ENCODE measurements at places on chromosomes 3 and 15.

DNA sequence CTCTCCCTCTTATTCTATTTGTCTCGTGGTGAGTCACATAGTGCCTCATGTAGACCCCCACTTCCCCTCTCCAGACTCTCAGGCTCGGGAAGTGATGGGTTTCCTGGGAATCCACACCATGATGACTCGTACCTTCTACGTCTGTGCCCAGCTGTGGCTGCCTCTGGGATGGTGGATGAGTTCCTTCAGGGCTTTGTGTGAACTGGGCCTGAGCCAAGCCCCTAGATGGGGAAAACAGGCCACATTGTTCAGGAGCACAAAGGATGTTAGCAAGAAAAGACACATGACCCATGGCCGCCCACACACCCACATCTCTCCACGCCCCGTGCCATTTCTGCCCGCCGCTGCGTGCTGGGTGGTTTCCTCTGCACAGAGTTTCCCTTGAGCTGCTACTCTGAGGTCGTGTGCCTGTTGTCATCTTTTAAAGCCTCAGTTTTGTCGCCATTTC lies 10.5 kb downstream of the ISG20 start:
- DNase-seq = peak; percentile 74

DNA sequence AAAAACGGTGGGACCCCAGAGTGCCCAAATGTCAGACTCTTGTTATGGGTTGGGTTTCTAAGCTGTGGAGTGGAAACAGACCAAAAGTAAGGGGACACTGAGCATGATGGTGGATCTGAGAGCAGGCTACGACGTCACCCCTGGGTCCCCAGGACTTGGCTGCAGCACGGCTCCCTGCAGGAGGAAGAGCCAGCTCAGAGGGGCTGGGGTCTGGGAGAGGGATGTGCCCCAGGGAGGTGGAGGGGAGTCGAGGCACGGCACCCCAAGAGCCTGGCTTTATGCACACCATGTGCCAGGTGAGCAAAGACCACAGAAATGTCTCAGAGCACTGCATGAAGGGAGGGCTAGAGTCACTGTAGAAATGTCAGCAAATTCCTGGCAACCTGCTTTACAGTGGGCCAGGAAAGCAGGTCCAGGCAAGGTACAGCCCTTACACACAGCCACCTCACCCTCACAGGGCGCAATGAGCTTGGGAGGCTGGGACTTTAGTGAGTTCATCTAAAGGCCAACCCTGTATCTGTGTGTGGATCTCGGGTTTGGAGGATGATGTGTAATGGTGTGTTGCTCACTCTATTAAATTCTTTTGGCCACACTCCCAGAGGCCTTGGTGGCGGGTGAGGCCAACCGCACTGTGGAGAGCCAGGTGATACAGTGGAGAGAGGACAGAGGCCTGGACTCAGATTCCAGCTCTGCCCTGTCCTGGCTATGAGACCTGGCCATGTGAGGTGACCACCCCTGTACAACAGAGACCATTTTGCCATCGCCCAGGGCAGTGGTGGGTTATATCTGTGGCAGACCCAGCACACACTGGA lies 14.1 kb downstream of the CTSH start:
- no peak for DNase-seq

- DNase-seq = peak; percentile 85
Measured at GRCh38 chr15:64731012-64731804, 44.2 kb downstream of the RBPMS2 start.

GRCh38 chr15:83546512-83546888 lies 99.4 kb downstream of the SH3GL3 start:
- DNase-seq = no peak

GRCh38 chr3:147915057-147915456 lies 505.9 kb downstream of the ZIC1 start:
- DNase-seq = no peak

DNA sequence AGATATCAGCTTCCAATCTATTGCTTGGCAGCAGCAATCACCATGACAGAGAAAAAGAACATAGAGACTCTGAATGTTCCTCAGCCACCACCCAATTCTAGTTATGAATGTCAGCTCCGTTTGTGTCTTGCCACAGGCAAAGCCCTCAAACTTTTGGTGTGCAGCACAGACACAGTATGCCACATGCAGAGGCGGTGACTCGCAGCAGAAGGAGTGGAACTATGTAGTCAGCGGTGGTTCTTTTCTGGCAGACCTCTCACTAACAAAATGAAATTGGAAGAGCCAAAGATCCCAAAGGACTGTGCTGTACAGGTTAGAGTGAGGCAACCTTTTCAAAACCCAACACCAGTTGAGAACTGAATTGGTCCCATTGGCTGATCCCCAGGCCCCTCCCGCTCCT lies 220.9 kb downstream of the SLC9A9 start:
- DNase-seq = no peak

DNA sequence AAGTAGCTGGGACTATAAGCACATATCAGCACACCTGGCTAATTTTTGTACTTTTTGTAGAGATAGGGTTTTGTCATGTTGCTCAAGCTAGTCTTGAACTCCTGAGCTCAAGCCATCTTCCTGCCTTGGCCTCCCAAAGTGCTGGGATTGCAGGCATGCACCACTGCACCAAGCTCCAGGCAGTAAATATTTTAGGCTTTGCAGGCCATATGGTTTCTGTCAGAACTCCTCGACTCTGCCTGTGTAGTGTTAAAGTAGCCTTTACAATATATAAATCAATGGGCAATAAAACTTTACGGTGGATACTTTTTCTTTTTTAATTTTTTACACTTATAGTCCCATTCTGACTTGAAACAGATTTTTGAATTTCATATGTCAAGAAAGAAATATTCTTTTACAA lies 41.6 kb downstream of the DAG1 start:
- no peak for DNase-seq

- DNase-seq = no peak
Measured at GRCh38 chr15:34206011-34206410, 3.9 kb downstream of the KATNBL1 start.

- DNase-seq = no peak
Measured at GRCh38 chr3:23174426-23175039, 28.6 kb upstream of the UBE2E2 start.

DNA sequence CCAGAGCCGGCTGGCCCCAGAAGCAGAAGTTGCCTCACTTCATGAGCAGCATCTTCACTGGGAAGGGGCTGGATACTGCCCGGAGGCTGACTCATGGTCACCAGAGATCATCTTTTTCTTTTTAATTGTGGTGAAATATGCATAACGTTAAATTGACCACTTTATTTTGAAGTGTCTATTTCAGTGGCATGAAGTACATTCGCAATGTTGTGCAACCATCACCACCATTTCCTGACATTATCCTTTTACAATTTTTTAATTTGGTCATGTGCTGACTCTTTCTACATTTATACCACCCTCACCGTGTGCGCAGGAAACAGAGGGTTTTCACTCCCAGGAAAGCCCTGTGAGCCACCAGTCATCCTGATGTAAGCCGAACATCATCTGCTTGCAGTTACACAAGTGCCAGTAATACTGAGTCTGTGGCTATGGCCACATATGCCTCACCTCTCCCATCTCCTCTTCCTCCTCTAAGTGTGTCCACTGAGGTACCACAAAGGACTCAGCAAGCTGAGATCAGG lies 51.6 kb upstream of the ABHD17C start:
- no peak for DNase-seq

GRCh38 chr3:128702391-128702790 lies 23.6 kb upstream of the RAB7A start:
- no peak for DNase-seq

- peak; percentile 46 for DNase-seq
Measured at GRCh38 chr3:13655061-13655913, 106.4 kb downstream of the FBLN2 start.

GRCh38 chr15:86082619-86083380 lies 3.1 kb downstream of the AGBL1 start:
- no peak for DNase-seq

DNA sequence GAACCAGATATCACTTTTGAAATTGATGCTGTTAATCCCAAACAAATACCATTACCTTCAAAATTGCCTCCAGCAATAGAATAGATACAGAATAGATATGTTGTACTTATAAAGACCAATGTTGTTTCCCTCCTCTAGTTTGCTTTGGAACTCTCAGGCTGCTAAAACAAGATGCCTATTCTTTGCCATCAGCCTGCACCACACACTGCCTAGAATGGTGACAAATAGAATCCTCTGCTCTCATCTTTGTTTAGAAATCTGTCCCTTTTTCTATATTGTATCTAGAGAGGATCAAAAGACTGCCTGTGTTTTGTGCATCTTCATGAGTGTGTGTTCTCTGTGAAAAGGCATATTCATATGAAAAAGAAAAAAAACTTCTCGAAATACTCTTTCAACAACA lies 349.2 kb upstream of the CCDC54 start:
- no peak for DNase-seq

DNA sequence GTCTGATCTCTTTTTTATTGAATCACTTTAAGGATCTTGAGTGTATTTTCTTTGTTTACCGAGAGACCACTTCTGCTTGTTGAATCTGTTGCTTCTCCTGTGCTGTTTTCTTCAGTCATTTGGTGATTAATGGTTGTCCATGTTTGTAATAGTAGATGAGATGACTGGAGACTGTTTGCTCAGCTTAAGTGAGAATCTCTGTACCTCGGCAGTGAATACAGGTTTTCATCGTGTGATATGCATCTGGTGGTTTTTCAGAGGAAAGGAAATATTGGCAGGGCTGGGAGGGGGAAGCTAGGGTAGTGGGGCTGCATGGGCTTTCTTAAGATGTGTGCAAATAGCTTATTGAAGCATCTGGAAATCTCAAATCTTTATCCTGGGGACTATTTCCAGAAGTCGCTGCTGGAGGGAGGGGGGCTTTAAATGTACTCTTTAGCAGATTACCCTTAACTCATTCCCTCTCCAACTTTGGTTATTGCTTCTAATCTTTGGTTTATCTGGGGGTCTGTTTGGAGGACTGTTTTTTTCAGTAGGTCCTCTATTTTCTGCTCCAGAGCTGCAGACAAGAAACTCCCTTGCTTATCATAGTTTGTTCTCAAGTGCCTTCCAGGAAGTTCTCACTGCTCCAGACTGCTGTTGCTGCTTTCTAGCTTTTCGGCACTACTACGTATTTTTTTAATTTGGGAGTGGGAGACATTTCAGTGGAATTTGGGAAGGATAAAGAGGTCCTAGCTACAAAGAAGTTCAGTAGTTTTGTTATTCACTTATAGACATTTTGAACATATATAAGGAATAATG lies 19.4 kb downstream of the CMTM8 start:
- DNase-seq = no peak

DNA sequence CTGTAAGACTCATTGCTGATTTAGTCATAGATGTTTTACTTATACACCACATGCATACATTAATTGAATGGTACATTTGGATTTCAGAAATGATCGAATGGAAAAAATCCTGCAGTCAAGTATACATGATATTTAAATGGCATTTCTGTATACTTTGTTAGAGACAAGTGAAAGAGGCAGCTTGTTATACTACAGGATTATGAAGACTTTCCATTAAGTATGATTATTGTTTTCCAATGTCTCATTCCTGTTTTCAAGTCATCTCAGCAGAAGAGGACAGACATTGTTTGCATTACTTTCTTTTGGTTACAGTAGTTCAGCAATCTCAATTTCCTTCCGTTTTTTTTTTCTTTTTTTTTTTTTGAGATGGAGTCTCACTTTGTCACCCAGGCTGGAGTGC lies 36.6 kb upstream of the DPPA4 start:
- DNase-seq = no peak

- no peak for DNase-seq
Measured at GRCh38 chr15:39819533-39819932, 36.9 kb upstream of the FSIP1 start.

GRCh38 chr3:57160765-57161538 lies 4.2 kb downstream of the IL17RD start:
- no peak for DNase-seq

GRCh38 chr3:38229036-38229435 lies 36.6 kb upstream of the SLC22A13 start:
- DNase-seq = no peak

GRCh38 chr3:73491287-73491662 lies 133.5 kb downstream of the PDZRN3 start:
- DNase-seq = no peak

- no peak for DNase-seq
Measured at GRCh38 chr3:173659972-173660371, 262.4 kb downstream of the NLGN1 start.

GRCh38 chr3:184430940-184431339 lies 51.1 kb downstream of the CHRD start:
- no peak for DNase-seq

- DNase-seq = no peak
Measured at GRCh38 chr3:195001261-195001660, 269.7 kb downstream of the XXYLT1 start.

- no peak for DNase-seq
Measured at GRCh38 chr15:70420948-70421482, 323.3 kb upstream of the TLE3 start.

GRCh38 chr15:100931143-100931890 lies 12.2 kb downstream of the LRRK1 start:
- no peak for DNase-seq

DNA sequence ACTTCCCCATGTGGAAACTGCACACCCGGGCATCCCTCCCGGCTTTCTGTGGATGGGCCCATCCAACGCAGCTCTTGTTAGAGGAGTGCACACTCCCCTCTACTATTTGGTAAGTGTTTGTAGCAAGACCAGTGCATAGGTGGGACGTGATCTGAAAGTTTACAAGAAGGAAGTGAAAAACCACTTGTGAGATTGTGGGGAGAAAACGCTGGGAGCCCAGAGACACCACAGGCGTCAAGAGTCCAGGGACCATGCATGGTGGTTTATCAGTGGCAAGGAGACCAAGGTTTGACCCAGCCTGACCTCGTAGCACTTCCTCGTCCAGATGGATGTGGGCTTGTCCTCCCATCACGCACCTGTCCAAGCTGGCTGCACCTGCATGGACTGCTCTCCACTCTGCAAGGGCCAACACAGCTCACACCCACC lies 51.6 kb downstream of the ATP10A start:
- no peak for DNase-seq

DNA sequence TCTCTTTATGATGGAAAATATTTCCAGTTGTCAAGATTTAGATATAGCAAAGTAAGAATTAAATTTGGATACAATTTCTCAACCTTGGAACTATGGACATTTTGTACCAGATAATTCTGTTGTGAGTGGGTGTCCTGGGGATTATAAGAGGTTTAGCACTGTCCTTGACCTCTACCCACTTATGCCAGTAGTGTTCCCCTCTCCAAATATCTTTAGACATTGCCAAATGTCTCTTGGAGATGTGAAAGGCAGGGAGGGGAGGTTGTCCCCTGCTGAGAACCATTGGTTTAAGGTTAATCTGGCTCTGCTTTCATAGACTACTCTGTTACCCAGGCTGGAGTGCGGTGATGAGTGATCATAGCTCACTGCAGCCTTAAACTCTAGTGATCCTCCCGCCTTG lies at the start of gene EBLN2:
Gene EBLN2 (plus strand): TSS at position 244 of the 400 bp plus-strand sequence. CDS start 423 bp downstream, outside the sequence.
- no peak for DNase-seq

- no peak for DNase-seq
Measured at GRCh38 chr3:152538518-152538917, 269.8 kb downstream of the MBNL1 start.

GRCh38 chr15:101372960-101373525 lies 78.0 kb upstream of the SNRPA1 start:
- no peak for DNase-seq

GRCh38 chr3:156509189-156510174 lies 45.4 kb downstream of the SSR3 start:
- no peak for DNase-seq

GRCh38 chr15:51117270-51117669 lies 22.6 kb upstream of the TNFAIP8L3 start:
- no peak for DNase-seq

- peak; percentile 70 for DNase-seq
Measured at GRCh38 chr3:122794779-122795673, at the start of gene SLC49A4. Gene SLC49A4, plus strand, starts transcription at chr3:122795069. Its CDS starts 124 bp downstream, at chr3:122795193.

Measured in activated naive CD4-positive, alpha-beta T cell treated with anti-CD3 and anti-CD28 coated beads, Interleukin-2, amount 50 U/mL, for 16 hours (primary cell).